Occipital lobe (tissue), 3 donors: ENCODE measurements at places on chromosomes 3 and 15.

- DNase-seq = no peak
Measured at GRCh38 chr3:116809208-116809607, 99.6 kb downstream of the TUSC7 start.

GRCh38 chr3:187750006-187750512, 4.8 kb upstream of the BCL6 start:
- no peak for DNase-seq

DNA sequence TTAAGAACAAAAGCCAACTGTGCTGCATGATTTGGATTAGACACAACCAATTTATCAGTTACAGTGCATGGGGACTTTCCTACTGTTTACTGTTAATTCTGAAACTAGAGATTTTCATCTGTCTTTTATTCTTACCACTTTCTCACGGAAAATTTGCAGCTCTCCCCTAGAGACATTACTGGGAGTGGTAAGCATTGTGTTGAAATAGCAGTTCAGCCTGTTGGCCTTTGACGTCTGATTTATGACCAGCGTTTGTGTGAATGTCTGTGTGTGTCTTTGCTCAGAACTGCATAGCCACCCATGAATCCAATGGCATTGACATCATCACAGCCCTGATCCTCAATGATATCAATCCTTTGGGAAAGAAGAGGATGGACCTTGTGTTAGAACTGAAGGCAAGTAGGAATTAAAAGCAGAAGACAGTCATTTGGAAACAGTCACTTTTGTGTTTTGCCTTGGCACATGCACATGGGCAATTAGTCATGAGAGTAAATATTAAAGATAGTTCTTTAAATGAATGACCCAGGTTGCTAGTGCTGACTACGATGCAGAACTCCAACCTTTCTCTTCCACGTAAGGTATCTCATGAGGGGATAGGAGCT, 202.2 kb upstream of the BHLHE40 start:
- DNase-seq = no peak

DNA sequence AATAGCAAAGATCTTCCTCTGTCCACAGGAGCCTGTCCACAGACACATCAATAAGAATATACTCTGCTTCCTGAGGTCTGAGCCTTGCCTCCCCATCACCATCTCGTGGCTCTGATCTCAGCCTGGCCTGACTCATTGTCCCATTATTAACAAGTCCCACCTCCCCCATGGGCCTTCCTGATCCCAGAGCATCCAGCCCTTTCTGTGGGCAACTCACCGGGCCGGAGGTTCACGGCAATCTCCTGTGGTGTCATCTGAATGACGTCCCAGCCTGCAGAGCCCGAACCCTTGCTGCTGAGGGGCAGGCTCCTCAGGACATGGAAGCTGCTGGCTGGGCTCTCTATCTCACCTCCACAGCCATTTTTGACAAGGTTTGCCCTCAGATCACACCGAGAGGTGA, 28.1 kb downstream of the ITGB5 start:
- DNase-seq = no peak

DNA sequence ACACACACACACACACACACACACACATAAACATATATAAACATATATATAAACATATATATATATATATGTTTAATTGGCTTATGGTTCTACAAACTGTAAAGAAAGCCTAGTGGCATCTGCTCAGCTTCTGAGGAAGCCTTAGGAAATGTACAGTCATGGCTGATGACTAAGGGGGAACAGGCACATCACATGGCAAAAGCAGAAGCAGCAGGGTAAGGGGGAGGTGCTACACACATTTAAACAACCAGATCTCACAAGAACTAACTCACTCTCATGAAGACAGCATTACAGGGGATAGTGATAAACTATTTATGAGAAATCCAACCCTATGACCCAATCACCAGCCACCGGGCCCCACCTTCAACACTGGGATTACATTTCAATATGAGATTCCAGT, 922.9 kb downstream of the SI start:
- no peak for DNase-seq

GRCh38 chr3:122382888-122383666, at the start of gene MIX23:
Gene MIX23, minus strand, starts transcription at chr3:122383231. Its CDS starts 7 bp downstream, at chr3:122383224.
- DNase-seq = peak; percentile 83

GRCh38 chr15:101060576-101061551, 141.7 kb downstream of the LRRK1 start:
- DNase-seq = no peak

GRCh38 chr3:143731776-143732175, 116.5 kb downstream of the SLC9A9 start:
- DNase-seq = no peak

DNA sequence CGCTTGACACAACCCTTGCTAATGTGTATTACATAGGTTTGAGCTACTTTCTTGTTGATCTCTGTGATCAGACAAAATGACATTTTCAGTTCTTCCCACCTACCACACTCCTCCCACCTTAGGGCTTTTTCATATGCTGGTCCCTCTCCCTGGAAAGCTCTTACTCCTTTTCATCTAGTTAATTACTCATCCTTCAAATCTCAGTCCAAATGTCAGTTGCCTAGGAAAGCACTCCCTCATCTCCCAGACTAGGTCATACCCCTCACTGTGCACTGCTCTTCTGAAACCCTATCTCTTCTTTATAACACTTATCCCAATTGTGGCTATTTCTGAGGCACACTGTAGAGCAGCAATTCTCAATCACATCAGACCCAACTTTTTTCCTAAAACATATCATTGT, 7.3 kb downstream of the ZNF106 start:
- DNase-seq = no peak

GRCh38 chr15:47824147-47824546, 106.8 kb downstream of the SEMA6D start:
- DNase-seq = no peak
